ENCODE measurements at places on chromosomes 3 and 15.

DNA sequence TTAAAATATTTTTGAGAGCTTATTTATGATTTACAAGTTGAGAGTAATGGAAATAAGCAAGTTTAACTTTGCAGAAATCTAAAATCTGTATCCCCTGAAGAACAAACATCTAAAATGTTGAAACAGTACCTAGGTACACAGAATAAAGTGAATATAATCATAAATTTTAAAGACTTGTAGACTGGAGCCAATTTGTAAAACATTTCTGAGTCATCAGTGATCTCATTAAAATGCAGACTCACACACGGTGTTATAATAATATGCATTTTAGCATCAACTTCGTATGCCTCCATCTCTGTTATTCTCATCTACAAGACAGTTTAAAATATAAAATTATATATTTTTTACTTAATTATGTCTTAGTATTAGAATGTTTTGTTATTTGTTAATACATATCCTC is 399.5 kb upstream of the GOLIM4 start:
- no peak for DNase-seq

GRCh38 chr3:44159696-44160300 is 81.9 kb upstream of the TOPAZ1 start:
- no peak for DNase-seq

- no peak for DNase-seq
Observed at GRCh38 chr3:78972617-78973301, 795.0 kb downstream of the ROBO1 start.

DNA sequence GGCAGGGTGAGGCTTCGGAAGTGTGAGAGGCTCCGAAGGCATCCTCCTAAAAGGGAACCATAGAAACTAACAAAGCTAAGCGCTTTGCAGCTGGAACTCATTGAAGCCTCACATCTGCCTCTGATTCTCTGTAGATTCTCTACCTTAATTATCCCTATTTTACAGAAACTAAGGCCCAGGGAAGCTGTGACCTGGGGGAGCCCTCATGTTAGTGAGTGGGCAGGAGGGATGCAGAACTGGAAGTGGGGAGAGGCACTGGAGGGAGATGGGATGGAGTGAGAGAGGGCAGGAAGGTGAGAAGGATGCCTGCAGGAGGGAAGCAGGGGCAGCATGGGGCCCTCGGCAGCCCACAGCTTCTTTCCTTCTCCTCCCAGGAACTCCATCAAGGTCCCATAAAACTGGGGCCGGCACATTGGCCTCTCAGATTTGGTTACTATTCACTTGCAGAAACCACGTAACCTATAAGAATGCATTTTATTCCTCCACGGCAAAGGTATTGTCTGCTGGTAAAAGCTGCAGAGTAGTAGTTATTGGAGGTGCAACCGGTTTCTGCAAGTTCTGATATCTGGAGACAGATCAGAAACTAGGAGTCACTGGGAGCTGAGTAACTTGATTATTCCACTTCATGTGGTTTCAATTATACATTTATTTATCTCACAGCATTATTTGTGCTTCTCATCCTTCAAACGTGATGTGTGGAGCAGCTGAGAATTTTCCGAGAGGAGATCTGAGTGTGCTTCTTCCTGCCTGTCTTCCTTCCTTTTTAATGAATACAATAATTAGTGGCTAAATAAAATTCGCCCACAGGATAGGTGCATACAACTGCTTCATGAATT is 24.0 kb upstream of the CHCHD6 start:
- no peak for DNase-seq
